Effector memory CD4-positive, alpha-beta T cell (primary cell): ENCODE measurements at places on chromosomes 1 and 21.

DNA sequence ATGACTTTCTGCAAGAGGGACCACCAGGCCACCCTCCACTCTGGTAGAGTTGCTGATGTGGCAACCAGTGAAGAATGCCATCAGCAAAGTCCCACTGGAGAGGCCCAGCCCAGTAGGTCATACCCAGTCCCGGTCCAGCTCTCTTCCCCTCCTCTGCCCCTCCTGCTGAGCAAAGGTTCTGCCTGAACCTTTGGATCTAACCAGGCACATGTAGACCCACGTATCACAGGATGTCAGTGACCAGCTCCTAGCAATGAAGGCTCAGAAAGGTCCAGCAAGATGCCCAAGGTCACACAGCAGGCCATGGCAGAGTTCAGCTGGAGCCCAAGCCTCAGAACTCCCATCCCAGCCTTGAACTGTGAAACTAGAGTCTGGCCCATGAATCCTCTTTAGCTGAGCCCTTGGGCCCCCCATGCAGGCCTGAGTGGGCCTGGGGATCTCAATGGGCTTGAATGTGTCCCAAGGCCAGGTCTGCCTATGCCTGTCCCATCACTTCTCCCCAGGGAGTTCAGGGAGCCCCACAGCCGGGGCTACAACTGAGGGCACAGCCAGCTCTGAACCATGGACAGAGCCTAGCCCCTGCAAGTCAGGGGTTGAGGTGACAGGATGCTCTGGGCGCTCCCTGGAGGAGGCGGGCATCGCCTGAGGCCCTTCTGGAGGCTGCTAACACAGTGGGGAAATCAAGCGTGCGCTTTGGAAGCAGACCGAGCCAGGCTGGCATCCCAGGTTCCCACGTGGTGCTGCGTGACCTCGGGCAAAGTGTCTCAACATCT, 21.4 kb upstream of the PADI1 start:
- DNase-seq = no peak

- no peak for DNase-seq
Observed at GRCh38 chr1:225449774-225450173, 21.9 kb upstream of the LBR start.

GRCh38 chr1:169456029-169456428, 28.8 kb upstream of the CCDC181 start:
- no peak for DNase-seq

GRCh38 chr21:18349468-18349867, 54.1 kb downstream of the TMPRSS15 start:
- no peak for DNase-seq

DNA sequence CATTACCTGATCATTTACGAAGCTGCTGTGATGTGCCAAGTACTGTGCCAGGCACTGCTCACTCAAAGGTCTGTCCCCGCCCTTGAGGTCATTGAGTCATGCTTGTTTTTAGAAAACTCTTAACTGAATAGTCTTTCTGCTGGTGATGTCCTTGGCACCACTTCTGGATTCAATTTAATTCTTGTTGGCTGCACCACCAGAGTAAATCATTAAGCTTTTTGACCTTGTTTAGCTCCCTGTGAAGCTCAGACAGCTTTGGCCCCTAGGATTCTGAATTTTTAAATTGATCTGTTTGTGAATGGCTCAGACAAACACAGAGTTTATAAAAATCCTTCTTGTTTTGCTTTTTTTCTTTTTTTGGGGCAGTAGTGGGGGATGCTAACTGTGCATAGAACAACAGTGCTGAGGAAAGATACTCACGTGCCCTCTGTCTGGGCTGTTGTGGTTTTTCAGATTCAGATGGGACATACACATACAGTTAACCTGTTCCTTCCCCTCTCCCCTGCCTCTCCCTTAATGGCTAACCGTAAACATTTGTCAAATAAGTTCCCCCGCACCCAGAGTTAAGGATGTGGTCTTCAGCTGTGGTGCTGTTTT, 67.6 kb downstream of the MTR start:
- DNase-seq = no peak

DNA sequence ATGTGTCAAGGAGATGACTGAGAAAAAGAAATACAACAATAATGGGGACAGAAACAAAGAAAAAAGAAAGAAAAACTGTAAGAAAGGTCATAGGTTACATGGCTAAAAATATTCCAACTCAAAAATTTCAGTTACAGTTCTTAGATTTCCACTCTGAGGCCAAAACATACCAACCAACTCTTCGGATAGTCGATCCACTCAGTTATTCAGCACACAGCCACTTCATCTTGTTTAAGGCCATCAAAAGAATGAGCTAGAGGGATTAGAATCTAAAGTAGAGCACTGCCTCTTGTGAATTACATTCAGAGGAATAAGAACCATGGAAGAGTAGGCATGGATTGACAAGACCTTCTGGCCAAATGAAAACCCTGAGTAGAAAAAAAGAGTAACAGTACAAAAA, 277.0 kb downstream of the MRPL39 start:
- DNase-seq = no peak

DNA sequence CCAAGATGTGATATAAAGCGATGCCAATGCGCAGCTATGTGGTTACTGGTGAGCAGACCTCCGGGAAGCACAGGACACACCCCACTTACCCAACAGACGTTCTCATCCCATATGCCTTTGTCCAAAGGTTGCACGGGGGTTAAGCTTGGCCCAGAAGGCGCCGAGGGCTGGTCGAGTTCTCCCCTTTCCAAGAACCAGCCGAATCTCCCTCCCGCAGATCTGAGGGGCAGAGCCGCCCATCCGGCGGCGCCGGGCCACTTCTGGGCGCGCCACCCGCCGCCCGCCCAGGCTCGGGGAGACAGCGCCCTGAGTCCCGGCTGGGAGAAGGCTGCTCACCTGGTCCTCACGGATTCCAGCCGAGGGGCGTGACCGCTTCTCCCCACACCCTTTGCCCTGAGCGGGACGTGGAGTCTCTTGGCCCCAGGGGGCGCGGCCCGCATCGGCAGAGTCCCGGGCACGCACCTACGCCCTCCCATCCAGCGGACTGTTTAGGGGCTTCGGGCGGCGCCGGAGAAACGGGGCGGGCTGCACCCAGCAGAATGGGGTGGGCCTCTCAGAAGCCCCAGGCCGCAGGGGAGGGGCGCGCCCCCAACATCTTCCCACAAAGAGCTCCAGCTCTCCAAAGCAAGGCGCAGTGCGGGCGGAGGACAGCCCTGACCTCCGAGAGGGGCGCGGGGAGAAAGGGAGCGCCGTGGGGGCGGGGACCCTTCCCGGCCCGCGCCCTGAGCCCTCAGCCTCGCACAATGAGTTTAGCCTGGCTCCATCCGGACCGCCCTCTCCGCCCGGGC, 615 bp downstream of the GPR161 start:
- no peak for DNase-seq

- no peak for DNase-seq
Observed at GRCh38 chr1:46039571-46040052, 92.8 kb downstream of the PIK3R3 start.

DNA sequence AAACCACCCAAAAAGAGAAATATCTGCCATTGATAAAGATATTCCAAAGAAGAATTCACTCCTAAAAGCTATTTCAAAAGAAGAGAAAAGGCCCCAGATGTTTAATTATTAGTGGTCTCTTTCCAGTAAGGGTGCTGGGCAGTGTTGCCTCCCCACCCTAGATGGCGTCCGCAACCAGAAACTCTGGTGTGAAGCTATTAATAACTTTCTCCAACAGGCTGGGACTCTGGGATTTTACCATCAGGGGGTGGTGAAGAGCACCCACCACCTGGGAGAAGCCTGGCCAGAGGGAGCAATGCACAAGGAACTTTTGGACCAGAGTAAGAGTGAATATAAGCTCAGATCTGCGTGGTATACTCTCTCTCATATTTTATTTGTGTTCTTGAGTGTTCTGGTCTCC, 115.4 kb upstream of the TIAM1 start:
- DNase-seq = no peak

DNA sequence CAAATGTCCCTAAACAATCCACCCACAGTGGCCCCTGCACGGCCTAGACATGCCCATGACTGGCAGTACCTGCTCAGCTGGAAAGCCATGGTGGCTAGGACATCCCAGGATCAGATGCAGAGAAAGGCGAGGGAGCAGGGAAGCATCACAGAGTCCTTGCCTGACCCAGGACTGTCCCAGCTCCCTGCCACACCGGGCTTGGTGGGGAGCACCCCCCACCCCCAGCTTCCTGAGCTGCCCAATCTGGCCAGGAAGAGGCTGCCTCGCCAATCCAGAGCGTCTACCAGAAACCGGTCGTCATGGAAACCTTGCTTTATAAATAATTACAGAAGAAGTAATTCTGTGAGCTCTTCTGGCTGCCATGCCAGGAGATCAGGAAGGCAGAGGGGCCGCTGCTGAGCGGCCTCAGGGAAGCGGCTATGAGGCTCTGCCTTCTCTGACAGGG, 34.8 kb downstream of the ACOT7 start:
- DNase-seq = peak; percentile 56

DNA sequence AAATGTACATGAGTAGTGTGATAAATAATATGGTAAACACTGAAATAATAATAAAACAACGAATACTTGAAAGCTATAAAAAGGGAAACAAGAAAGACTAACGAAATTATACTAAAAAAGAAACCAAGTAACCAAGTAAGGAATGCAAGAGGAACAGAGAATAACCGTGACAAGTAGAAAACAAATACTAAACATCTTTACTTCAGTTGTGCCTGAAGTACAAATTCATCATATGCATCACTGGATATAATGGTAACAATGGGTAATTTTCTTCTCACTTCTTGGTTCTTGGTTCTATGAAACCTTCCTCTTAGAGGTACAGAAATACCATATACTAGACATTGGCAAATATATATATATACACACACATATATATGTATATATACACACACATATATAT, 1093.6 kb upstream of the B3GALT2 start:
- no peak for DNase-seq

DNA sequence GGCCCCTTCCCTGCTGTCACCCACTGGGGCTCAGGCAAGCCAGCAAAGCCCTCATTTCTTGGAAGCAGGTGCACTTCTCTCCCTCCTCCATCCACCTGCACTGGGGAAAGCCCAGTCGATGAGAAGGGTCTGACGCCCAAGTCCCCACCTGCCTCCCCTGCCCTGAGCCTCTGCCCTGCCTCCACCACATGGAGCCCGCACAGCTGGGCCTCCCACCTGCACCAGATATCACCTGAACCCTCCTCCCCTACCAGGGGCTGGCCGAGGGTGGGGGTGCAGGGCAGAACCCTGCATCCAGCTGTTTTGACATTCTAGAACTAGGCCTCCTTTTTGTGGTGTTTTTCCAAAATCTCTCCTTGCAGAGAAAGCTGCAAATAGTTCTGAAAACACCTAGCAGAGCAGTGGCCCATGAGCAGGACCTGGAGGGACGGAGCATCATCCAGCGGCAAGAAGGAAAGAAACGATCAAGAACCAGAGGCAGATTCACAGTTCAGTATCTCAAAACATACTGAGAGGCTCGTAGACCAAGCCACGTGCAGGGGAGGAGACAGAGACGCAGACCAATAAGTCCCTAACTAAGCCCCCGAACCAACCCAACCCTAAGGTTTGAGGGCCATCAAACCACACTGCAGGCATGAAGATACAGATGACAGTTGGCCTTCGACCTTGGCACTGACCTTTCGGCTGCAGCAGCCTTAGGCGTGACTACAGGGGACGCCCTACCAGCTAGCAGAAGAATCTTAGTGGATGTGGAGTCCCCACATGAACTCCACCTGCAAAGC, 16.7 kb downstream of the CHD5 start:
- no peak for DNase-seq

GRCh38 chr1:33048426-33048825, 11.7 kb upstream of the AK2 start:
- no peak for DNase-seq

DNA sequence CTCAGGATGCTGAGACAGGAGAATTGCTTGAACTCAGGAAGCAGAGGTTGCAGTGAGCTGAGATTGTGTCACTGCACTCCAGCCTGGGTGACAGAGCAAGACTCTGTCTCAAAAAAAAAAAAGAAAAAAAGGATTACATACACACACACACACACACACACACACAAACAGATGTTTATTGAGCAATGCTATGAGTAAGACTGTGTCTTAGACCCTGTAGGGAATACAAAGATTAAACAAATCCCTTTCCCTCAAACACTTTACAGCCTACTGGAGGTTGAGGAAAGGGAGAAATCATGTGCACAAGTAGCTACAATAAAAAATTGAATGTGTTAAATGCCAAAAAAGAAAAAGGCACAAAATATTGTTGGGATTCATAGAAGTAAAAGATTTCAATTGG, 58.1 kb downstream of the RPAP2 start:
- DNase-seq = no peak

DNA sequence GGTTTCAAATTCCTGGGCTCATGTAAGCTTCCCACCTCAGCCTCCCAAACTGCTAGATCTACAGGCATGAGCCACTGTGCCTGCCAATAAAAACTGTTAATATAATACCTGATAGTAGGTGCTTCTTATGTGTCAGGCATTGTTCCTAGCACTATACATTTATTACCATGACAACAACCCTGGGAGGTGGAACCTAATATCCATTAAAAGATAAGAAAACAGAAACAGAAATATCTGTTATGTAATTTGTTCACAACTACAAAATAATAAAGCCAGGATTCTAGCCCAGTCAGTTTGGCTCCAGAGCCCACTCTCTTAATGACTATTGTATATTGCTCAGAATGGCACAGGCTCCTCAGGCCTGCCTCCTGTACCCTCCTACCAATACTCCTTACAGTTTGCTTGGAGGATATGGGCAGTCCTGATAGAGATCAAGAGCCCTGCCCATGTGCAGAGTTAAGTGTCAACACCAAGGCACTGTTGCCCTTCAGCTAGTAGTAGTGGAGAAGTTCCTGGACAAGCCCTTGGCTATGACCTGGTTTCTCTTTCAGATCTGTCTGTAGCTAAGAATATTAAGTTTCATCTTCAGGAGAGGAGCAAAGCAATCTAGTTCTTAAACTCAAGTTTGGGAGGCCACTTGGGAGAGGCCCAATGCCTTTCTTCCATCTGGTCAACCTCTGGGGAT, 22.4 kb downstream of the RPL5 start:
- no peak for DNase-seq

DNA sequence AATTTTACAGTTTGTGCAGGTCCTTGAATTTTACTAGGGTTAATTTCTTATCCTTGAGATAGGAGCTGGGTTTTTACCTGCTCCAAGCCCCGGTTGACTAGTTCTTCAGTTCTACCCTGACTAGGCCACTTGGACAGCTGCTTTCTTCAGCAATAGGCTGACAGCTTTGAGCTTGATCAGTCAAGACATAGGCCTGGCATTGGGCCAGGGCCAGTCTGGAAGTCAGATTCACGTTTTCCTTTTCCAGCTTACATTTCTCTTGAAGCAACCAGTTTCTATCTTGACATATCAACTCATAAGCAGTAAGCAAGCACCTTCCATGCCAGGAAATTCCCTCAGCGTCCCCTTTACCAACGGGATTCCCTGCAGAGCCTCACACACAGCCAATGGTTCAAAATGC, 63.7 kb upstream of the AJAP1 start:
- no peak for DNase-seq

GRCh38 chr1:52917156-52917555, 4.4 kb downstream of the ECHDC2 start:
- no peak for DNase-seq
